ENCODE measurements at places on chromosomes 5 and 9. TPM values are rescaled to one million over a fixed set of nuclear protein-coding genes. Genes with fewer than 3 reads are reported as not detected.

- no peaks in the 10 kb centered on the region for H3K4me1 ChIP-seq
- no peaks in the 10 kb centered on the region for H3K36me3 ChIP-seq
- H3K27ac ChIP-seq, result no peak overlapping the region
- DNase-seq, result no peak
These were observed 80.7 kb downstream of the GRIA1 start for GRCh38 chr5:153571162-153571561.

DNA sequence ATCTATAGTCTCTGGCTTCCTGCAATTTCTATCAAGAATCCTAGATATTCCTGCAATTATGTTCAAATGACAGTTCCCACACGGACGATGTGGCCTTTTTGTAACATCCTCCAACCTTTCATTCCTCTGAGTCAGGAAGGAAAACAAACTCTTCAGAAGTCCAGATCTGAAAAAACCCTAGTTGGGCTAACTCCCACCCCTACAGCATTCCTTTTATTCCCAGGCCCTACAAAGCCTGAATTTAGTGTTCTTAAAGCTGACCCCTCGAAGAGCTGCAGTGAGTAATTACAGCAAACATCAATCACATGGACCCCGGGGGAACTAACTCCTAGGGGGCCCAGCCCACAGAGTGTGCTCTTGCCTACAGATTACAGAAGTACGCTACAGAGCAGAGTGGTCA is 99.7 kb downstream of the SERINC5 start:
- H3K27ac ChIP-seq, result no peak overlapping the region
- no peaks in the 10 kb centered on the region for H3K27me3 ChIP-seq
- H3K4me3 ChIP-seq, result no peak overlapping the region
- DNase-seq, result no peak
- peaks cover 79% of the 10 kb centered on the region for H3K36me3 ChIP-seq
- H3K4me1 ChIP-seq, result peaks cover 10% of the 10 kb centered on the region

Gene OMD
- total RNA-seq, result not detected

- H3K36me3 ChIP-seq, result no peaks in the 10 kb centered on the region
- H3K4me1 ChIP-seq, result peaks cover 13% of the 10 kb centered on the region
- peaks cover 2% of the 10 kb centered on the region for H3K27me3 ChIP-seq
- DNase-seq, result no peak
- no peak overlapping the region for H3K4me3 ChIP-seq
These were observed 17.8 kb downstream of the ACSL6 start for GRCh38 chr5:131993676-131994075.

- no peaks in the 10 kb centered on the region for H3K36me3 ChIP-seq
- no peak for DNase-seq
- H3K4me3 ChIP-seq, result no peak overlapping the region
- H3K27ac ChIP-seq, result no peak overlapping the region
- no peaks in the 10 kb centered on the region for H3K27me3 ChIP-seq
These were observed 154.4 kb upstream of the COL5A1 start for GRCh38 chr9:134487066-134487710.

Gene FGF1
- not detected for total RNA-seq

- DNase-seq, result no peak
- H3K4me1 ChIP-seq, result peaks cover 16% of the 10 kb centered on the region
- no peaks in the 10 kb centered on the region for H3K36me3 ChIP-seq
- no peak overlapping the region for H3K4me3 ChIP-seq
- no peak overlapping the region for H3K27ac ChIP-seq
These were observed 161.3 kb downstream of the ZNF608 start for GRCh38 chr5:124584991-124585715.

Data from activated T-helper 2 cell treated with anti-CD3 and anti-CD28 coated beads, Interferon-gamma antibody, Interleukin-2, Interleukin-4, amounts not matched to agents 10 μg/mL and 5 μg/mL and 100 μg/mL, durations not matched to agents 14 hours and 24 hours and 36 hours (primary cell).